ENCODE measurements at places on chromosomes 2 and 18.
A peak's percentile ranks its signal among the peaks of the same experiment; 100 is the strongest.

GRCh38 chr2:80374105-80374504 lies 69.6 kb upstream of the LRRTM1 start:
- no peak for DNase-seq

GRCh38 chr2:101766871-101767739 lies 69.6 kb downstream of the MAP4K4 start:
- no peak for DNase-seq

- DNase-seq = peak; percentile 14
Observed at GRCh38 chr2:207046724-207047123, 107.4 kb downstream of the CPO start.

- DNase-seq = peak; percentile 68
Observed at GRCh38 chr2:147844697-147845410, at the start of gene ACVR2A. TSS of gene ACVR2A (plus strand) at chr2:147845029. CDS start at chr2:147845153, 124 bp downstream.

- DNase-seq = no peak
Observed at GRCh38 chr2:141555876-141556470, 574.8 kb downstream of the LRP1B start.

DNA sequence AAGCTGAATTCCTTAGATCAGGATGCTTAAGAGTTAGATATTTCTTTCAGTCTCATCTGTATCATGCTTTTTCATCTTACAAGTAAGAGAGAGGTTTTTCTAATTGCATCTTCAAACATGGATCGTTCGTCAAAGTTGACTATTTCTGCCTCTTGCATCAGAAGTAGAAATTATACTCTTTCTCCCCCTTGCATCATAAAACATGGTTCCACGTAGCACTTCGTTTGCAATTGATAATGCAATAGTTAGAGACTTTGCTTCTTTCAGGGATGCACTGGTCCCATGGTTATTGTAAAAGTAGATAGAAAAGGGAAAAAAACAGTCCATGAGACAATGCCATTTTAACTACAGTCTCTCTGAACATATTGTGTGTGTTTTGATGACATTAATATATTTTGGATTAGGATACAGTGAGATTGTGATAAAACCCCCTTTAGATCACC lies 75.1 kb upstream of the PARD3B start:
- DNase-seq = no peak

DNA sequence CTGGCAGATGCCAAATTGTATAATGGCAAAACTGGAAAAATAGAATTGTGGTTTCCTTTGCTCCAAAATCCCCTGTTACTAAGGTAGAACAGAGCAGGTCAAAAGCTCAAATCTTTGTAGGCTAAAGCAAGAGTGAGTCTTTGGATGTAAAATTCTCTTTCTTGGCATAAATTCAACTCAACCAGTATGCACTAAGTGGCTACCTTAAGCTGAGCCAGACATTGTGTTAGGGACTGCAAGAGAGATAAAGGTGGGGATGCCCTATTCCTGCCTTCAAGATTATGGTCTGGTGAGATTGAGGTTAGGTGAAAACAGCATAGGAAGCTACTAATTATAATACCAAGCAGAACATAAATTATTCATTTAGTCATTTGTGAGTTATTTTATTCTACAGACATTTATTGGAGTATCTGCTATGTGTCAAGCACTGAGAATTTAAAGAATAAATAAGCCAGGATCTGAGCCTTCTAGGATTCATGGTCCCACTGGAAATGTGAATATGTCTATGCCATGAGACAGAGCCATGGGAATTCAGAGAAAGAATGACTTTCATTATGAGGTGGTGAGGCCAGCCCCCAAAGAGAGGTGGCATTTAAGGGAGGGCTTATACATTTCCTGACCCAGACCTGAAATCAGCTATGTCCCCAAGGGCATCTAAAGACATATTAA lies 198.0 kb upstream of the NCKAP5 start:
- DNase-seq = no peak

DNA sequence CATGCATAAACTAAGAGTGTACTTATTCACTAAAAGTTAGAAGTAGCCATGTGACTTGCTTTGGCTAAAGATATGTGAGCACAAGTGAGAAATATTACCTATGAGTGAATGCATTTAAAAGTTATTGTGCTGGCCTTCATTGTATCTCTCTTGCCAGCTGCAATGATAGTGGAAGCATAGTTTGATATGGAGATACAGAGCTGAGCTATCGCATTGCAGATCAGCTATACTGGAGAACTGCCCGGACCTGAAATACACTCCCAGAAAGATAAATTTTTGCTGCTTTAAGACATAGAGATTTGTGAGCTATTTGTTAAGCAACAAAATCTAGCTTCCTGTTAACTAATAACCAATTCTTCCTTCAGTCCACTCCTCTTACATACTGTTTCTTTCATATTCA lies 571.1 kb downstream of the CPS1 start:
- DNase-seq = no peak

GRCh38 chr2:182078988-182079602 lies 93.4 kb downstream of the PPP1R1C start:
- DNase-seq = no peak

- DNase-seq = no peak
Observed at GRCh38 chr2:88735853-88736252, 44.4 kb downstream of the RPIA start.

- no peak for DNase-seq
Observed at GRCh38 chr18:35876243-35876642, 96.2 kb upstream of the RMP24 start.

DNA sequence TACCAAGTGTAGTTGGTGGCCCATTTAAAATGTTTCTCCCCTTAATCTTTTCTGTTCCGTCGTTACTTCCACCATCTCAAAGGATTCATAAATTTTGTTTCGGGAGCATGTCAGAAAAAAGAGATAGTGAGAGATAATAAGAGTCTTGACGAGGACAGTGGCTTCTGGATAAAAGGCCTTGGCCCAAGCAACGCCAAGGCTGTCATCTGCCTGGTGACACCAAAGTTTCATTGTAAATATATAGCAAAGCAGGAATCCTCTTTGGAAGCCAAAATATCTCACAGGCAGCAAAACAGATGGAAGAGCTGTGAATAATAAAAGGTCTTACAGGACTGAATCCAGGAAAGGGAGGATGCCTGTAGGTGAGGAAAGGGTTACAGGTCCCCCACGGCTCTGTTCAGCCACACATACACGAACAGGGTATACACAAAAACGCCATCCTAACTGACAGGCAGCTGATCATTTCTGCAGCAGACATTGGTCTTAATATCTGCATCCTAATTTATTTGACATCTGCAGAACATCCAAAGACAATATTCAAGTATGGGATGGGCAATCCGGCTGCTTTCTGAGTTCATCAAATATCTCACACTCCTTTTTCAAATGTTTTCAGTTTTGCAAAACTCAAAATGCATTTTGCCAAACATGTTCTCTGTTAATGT lies 382.8 kb downstream of the OSR1 start:
- no peak for DNase-seq

DNA sequence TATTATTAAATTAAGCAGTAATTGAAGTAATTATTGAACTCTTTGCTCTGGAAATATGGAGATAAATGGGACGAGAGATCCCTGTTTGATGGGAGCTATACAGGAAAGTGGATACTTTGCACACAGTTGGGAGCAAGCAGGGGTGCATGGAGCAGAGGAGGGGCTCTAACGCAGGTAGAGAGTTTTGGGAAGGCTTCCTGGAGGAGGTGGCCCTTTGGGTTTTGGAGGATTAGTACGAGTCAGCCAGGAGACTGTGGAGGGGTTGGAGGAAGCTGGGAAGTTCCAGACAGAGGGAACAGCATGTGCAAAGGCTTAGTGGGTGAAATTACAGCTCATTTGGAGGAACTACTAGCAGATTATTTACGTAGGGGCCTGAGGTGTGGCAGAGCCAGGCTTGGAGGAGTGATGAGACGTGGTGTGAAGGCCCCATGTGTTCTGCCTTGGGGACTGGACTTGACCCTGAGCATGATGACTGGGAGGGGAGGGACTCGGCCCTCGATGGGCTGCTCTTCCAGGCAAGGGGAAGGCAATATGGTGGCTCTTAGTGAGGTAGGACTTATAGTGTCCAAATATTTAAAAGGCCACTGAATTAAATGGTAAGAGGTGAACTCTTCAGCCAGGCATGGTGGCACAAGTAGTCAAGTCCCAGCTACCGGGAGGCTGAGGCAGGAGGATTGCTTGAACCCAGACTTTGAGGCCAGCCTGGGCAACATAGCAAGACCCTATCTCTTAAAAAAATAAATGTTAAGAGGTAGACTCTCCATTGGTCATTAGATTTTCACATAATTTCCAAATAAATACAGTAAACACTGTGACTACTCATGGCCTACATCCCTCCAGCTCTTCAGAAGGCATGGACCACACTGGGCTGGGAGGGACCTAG lies 30.2 kb downstream of the GREB1 start:
- DNase-seq = no peak

DNA sequence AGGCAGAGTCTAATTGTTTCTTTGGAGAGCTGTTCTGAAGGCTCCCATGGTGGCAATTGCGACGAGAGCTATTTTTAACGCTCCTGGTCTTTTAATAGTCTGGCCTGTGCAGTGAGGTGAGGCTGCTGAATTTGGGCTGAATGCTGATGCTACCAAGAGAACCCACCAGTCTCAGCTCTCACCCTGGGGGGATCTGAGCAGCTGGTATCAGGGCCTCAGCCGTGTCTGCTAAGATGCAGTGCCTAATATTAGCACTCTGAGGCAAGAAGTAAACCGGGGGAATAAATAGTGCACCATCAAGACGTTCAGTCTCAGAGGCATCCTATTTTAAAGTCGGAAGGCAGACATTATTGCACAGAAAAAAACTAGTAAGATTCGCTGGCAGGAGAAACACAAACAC lies 214.8 kb upstream of the PID1 start:
- DNase-seq = no peak
